Hair follicular keratinocyte (primary cell): ENCODE measurements at places on chromosomes 3 and 15. TPM values are rescaled to one million over a fixed set of nuclear protein-coding genes. Genes with fewer than 3 reads are reported as not detected.

The RBPMS2 gene
- not detected in 2 replicates for total RNA-seq

The ZKSCAN7 gene
- 2.1 and 6.4 TPM in 2 replicates for total RNA-seq

The BMF gene
- 0.04 and 0.08 TPM in 2 replicates for total RNA-seq

The SLC2A2 gene
- total RNA-seq, result not detected in 2 replicates

The TM4SF4 gene
- not detected in 2 replicates for total RNA-seq

The FOXB1 gene
- not detected in 2 replicates for total RNA-seq

The CCR4 gene
- not detected in 2 replicates for total RNA-seq

The SUMF1 gene
- 31.3 and 44.4 TPM in 2 replicates for total RNA-seq

The WDR93 gene
- total RNA-seq, result not detected in 2 replicates

The TGM4 gene
- 0.08 and 0.16 TPM in 2 replicates for total RNA-seq

The SMAD6 gene
- 0.04 TPM in 1 of 2 replicates, not detected in the other for total RNA-seq

The IGSF11 gene
- total RNA-seq, result not detected in 2 replicates

The ROBO2 gene
- under 0.01 TPM in 1 of 2 replicates, not detected in the other for total RNA-seq

The THPO gene
- not detected in 2 replicates for total RNA-seq

The ZNF860 gene
- 3.7 and 5.2 TPM in 2 replicates for total RNA-seq

The LRRN1 gene
- 0.08 TPM in 1 of 2 replicates, not detected in the other for total RNA-seq

The IDH3A gene
- 33.5 and 73.3 TPM in 2 replicates for total RNA-seq

The PP2D1 gene
- not detected in 2 replicates for total RNA-seq

The AGTR1 gene
- 0.95 TPM in 1 of 2 replicates, not detected in the other for total RNA-seq

The ST8SIA2 gene
- not detected in 2 replicates for total RNA-seq

The CERS3 gene
- total RNA-seq, result 10.7 and 15.1 TPM in 2 replicates

The MYZAP gene
- total RNA-seq, result 0.15 and 3.4 TPM in 2 replicates

The TMEM207 gene
- total RNA-seq, result not detected in 2 replicates

The TMEM212 gene
- total RNA-seq, result not detected in 2 replicates

The SPINT1 gene
- 210 and 272 TPM in 2 replicates for total RNA-seq

The ZPLD1 gene
- total RNA-seq, result 0.72 and 4.1 TPM in 2 replicates

The GADL1 gene
- total RNA-seq, result not detected in 2 replicates

The GCSAM gene
- 0.91 and 2.0 TPM in 2 replicates for total RNA-seq

The RARRES1 gene
- total RNA-seq, result not detected in 2 replicates

The ZIC4 gene
- not detected in 2 replicates for total RNA-seq

The CISH gene
- 5.1 and 6.6 TPM in 2 replicates for total RNA-seq
